ENCODE measurements at places on chromosomes 5 and 9.

DNA sequence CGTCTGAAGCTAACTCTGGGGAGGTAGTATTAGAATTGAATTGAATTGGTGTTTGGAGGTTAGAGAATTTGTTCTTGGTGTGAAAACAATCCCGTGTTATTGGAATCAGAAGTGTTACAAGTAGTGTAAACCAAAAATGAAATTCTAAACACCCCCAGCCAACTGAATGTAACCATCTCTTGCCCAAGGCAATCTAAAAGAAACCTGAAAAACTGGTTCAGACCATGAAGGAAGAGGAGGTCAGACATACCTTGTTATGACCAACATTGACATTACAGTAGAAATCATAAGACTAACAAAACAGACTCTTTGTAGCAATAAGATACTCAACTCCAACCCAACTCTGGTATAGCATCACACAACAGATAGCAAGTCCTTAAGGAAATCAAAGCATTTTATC, 159.0 kb downstream of the TUSC1 start:
- DNase-seq = no peak

DNA sequence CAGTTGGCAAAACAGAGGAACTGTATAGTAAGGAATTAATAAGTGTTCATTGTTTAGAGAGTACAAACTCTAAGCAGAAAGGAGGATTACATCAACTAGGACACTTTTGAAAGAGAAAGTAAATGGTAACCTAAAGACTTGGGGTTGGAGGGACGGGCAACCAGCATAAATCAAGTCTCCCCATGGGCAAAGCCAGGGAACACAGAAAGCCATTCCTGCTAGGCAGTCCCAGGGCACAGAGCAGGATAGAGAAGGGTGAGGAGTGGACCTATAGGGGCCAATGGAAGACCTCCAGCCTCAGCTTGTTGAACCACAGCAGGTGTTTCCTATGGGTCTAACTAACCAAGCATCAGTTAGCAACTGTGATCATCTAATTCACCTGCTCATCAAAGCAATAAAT, 9.2 kb upstream of the ERAP1 start:
- DNase-seq = no peak

- DNase-seq = no peak
These were observed 57.9 kb downstream of the GALNT12 start for GRCh38 chr9:98865284-98865875.

DNA sequence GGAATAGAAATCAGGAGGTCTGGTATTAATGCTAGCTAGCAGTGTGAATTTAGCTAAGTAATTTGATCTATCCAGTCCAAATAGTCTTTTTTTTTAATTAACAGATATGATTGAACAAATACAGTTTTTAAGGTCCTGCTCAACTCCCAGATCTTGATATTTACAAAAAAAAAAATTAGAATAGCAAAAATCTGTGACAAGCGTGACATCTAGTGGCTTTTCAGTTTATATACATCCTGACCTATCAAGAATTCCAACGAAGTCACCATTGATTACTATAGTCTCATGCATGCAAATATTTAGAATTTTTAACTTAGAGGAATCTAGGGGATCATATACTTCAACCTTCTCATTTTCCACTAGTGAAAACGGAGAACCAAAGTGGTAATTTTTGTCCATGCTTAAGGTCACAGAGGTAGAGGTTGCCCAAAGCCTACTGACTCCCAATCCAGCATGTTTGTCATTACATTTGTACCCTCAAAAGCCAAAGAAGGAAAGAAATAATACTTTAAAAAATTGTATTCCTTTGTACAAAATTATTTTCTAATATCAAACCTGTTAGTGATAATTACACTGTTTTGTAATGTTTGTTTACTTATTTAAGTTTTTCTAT, 17.6 kb upstream of the TARS1 start:
- peak; percentile 57 for DNase-seq

- peak; percentile 67 for DNase-seq
These were observed 151.7 kb downstream of the SNX18 start for GRCh38 chr5:54669285-54669684.

GRCh38 chr5:73853091-73853490, 227.1 kb downstream of the ARHGEF28 start:
- peak; percentile 15 for DNase-seq

- peak; percentile 80 for DNase-seq
These were observed 23.7 kb downstream of the ACTL7A start for GRCh38 chr9:108885643-108886348.

DNA sequence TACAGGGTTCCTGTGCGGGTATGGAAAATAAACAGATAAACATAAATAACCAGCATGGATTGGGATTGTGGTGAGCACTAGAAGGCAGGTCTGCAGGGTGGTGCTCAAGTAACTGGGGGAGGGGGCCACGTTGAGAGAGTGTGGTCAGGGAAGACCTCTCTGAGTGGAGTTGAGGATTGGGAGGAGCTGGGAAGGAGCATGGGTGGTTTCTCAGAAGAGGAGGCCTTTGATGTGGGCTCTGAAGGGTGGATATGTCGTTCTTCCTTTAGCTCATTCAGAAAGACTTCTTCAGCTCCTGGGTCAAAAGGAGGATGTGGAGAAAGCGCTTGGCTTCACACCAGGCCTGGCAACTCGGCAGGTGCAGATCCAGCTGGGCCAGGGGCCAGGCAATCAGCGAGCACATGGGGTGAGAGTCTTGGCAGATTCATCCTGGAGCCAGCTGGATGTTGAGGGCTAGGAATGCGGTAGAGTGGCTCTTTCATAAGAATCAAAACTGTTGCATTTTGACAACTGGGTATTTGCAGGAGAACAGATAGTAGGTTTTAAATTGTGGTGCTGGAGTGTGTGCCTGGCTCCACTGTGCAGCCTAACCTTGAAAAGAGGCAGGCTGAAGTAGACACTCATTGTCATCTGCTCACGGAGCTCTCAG, 71.7 kb downstream of the PCSK5 start:
- DNase-seq = no peak

- no peak for DNase-seq
These were observed 410.4 kb upstream of the PTPRD start for GRCh38 chr9:11023201-11023600.

- DNase-seq = no peak
These were observed 35.4 kb downstream of the PNPLA7 start for GRCh38 chr9:137514691-137515337.

- DNase-seq = no peak
These were observed 42.5 kb downstream of the PRRC2B start for GRCh38 chr9:131436376-131436775.

- DNase-seq = no peak
These were observed 45.7 kb upstream of the IRX2 start for GRCh38 chr5:2797160-2797559.

GRCh38 chr5:50667023-50667652, 701 bp downstream of the PARP8 start:
- peak; percentile 41 for DNase-seq

DNA sequence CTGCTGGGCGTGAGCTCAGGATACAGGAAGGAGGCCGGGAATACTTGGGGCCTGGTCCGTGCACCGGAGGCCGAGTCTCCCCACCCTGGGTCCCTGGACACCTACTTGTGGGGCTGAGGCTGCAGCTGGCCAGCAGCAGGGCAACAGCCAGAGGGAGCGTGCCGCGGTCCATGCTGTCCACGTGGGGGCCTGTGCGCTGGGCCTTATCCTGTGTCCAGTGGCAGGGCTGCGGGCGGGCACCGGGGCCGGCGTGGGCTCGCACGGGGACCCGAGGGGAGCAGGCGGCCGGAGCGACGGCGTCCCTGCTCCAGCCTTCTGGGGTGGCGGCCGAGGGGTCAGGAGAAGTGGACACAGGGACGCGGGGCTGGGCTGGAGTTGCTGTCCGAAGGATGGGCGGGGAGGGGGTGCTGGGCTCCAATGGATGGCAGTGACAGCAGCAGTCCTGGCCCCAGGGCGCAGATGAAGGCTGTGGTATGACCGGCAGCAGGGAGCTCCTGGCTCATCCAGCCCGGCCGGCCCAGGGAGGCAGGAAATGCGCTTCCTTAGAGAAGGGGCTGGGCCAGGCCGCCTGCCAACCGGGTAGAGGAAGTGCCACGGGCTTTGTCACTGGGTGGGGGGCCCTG, at the start of gene ENG:
ENG (minus strand) TSS at position 475 of the 623 bp plus-strand sequence; CDS start at position 172, 303 bp downstream.
- DNase-seq = peak; percentile 69

GRCh38 chr9:97985058-97985861, 2.1 kb downstream of the ANP32B start:
- DNase-seq = peak; percentile 26

- no peak for DNase-seq
These were observed 419.4 kb downstream of the SEMA5A start for GRCh38 chr5:9126490-9126889.

GRCh38 chr5:137498301-137498735, 808 bp downstream of the SPOCK1 start:
- no peak for DNase-seq

GRCh38 chr5:129410488-129410887, 49.6 kb upstream of the ADAMTS19 start:
- no peak for DNase-seq

DNA sequence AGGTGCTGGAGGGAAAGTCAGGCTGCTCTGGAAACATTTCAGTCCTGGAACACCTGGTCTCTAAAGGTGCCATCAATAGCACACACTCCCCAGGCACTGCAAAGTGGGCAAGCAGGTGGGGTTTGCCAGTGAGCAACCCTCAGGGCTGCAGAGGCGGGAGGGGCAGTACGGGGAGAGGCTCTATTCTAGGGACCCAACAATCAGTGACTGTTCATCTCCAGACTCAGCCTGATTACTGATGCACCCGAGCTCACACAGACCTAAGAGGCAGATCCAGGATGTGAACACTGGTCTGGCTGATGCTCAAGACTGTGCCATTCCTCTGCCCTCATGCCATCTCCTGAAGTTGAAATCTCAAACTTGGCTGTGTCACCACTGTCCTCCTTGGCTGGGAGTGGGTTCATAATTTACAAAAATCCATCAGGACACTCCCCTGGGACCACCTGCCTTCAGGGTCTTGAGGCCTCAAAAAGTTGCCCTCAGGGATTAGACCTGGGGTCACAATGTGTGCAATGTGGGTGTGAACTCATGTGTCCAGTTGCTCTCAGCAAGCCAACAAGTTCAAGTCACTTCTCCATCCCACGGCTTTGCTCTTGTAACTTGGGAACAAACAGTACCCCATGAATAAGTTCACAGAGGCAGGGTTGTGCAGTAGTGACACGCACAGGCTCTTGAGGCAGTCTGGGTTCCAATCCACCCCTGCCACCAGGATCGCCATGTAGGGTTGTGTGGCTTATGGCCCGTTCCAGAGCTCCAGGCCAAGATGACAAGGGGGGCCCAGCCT, 19.9 kb upstream of the KCNMB1 start:
- no peak for DNase-seq

DNA sequence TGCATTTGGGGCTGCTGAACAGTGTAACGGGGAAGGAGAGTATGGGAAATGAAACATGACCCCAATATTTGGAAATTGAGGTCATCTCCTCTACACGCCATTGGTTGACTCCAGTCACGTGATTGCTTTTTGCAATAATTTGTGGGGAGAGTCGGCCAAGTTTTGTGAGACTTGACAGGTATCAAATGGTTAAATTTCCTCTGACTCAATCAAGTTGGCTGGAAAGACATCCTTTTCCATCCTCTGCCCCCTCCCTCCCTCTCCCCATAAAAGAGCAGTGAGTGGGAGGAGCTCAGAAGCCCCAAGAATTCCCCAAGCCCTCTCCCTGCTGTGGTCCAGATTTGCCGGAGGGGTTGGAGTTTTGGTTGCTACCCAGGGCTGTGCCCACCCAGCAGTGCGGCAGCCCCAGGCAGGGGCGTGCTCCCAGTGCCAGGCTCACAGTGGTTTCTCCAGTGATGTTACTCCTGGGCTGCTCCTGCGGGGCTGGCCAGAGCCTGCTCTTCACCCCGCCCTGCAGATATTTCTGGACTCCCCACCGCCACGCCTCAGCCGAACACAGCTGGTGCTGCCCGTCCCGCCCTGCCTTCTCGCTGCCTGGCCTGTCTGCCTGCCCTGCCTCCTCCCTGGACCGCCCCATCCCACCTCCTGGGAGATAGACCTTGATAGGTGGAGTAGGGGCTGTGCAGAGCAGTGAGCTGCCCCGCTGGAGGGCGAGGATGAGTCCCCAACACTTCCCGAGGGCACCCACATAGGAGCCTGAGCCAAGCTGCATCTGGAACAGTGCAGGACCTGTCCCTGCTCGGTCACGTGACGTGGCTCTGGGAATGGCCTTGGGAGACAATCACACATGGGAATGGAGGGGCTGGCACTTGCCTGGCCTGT, 3.4 kb downstream of the COL5A1 start:
- DNase-seq = peak; percentile 100

GRCh38 chr9:114419796-114420195, 32.0 kb upstream of the AKNA start:
- DNase-seq = no peak

DNA sequence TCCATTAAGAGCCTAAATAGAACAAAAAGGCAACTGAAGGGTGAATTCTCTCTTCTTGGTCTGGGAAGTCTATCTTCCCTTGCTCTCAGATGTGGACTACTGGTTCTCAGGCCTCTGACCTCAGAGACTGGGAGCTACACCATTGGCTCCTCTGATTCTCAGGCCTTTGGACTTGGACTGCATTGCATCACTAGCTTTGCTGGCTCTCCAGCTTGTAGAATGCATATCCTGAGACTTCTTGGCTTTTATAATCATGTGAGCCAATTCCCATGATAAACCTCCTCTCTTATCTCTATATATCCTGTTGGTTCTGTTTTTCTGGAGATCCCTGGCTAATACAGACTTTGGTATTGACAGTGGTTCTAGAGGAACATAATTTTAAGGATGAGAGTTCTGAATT, 89.8 kb downstream of the PSAT1 start:
- DNase-seq = no peak

DNA sequence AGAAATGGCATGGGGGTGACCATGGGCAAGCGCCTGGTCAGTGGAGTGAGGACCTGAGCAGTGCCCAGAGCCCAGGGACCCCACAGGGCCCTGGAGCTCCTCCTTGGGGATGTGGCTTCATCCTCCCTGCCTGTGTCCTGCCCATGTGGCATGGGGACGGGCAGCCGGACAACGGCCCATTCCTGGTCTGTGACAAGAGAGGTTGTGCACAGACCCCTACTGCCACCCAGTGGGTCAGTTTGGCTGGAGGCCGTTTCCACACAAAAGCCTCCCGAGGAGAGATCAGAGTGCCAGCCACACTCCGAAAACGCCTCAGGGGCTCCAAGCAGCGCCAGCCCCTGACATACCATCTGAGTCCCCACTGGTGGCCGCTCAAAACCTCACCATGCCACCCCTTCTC, 19.8 kb downstream of the SLC6A18 start:
- no peak for DNase-seq

GRCh38 chr5:71662381-71662780, 56.7 kb upstream of the CARTPT start:
- no peak for DNase-seq

DNA sequence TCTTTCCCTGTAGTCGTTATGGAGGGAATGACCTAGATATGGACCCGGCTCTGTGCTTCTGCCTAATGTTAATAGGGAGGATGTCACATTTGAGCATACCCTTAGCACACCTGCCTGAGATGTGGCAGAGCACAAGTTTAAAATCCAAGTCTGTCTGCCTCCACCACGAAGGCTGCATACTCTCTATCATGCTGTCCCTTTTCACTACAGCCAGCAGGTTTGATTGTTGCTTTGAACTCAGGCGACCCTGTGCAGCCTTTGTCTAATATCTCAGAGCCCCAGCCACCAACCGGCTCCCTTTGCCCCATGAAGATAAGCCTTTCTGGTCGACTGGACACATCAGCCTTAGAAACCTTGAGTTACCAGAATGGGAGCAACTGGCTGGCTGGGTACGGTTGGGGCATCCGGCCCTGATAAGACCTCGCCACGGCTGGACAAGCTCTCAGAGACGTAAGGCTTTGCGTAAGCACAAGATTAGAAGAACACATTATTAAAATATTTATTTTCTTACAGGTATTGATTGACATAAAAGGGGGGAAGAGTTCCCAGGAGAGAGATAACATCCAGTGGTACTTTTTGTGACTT, 222.0 kb upstream of the TRIM32 start:
- no peak for DNase-seq

- no peak for DNase-seq
These were observed 72.9 kb downstream of the EFNA5 start for GRCh38 chr5:107597803-107598202.
